ENCODE measurements at places on chromosomes 6 and 20. TPM values are rescaled to one million over a fixed set of nuclear protein-coding genes. Genes with fewer than 3 reads are reported as not detected.

The FRMD1 gene
- total RNA-seq, result 0.41 TPM

GRCh38 chr6:85065831-85066230, 301.4 kb upstream of the TBX18 start:
- DNase-seq, result no peak

The PLA2G7 gene
- total RNA-seq, result 0.82 TPM

The TUBB2B gene
- 87.5 TPM for total RNA-seq

The EMILIN3 gene
- total RNA-seq, result 68.9 TPM

The SGK2 gene
- total RNA-seq, result 1.2 TPM

DNA sequence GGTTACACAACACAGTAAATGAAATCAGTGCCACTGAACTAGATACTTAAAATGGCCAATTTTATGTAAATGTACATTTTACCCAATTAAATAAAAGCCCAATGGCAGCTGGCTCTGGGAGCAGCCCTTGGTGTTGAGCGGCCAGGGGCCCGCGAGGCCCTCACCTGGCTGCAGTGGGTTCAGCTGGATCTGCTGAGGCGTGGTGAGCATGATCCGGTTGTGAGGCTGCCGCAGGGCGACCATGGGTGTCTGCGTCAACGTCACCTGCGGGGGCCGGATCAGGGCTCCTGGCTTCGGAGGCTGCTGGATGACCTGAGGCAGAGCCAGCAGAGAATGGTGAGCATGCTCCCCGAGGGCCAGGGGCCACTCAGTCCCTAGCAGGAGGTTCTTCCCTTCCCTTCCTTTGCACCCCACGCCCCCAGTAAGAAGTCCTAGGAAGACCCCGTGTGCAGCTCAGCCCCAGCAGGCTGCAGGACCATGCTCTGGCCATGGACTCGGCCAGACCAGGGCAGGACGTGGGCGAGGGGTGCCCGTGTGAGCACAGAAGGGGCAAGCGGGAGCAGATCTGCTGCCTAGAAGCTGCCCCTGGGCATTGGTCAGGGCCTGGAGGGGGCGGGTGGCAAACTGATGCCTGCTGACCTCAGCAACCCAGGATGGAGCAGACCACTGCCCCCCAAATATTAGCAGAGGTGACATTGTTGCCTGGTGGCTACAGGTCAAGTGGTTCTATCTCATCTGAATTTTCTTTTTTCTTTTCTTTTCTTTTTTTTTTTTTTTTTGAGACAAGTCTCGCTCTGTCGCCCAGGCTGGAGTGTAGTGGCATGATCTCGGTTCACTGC, 61.9 kb downstream of the TAF4 start:
- no peak for DNase-seq

The MCHR2 gene
- total RNA-seq, result not detected

GRCh38 chr6:10759312-10759839, 11.8 kb downstream of the TMEM14B start:
- DNase-seq, result peak; percentile 62

The RAET1L gene
- 3.3 TPM for total RNA-seq

The NRN1 gene
- 12.3 TPM for total RNA-seq

DNA sequence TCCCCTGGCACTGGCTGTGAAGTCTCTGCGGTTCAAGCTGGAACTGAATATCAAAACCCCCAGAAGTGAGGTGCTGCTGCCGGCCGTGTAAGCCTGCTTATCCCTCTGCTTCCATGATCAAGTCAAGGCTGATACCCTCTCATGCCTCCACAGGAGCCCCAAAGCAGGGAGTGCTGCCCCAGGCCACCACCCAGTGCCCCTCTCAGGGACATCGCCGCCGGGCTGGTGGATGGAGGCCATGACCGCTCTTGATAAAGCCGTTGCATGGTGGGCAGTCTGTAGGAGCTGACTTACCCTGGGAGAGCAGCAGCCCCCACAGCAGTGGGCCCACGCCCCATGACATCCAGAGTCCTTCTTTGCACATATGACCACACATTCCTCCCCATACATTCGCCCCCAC, 162.0 kb upstream of the CST7 start:
- DNase-seq, result no peak

DNA sequence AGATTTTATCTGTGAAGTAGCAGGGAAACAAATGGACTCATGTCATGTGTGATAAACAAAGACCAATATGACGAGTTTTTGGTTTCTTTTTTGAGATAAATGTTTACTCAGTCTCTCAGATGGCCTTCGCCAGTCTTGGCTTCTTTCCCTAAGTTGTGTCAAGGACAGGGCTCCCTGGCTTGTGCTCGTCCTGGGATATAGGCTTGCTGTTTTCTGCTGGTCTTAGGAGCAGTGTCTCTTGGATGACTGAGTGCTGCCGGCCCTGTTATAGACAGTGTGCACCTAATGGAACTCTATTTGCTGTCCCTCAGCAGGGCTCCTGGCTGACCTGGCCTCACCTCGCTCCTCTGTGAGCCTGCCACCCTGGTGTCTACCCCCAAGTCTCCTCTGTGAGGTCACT, 324.1 kb upstream of the SYNCRIP start:
- no peak for DNase-seq

GRCh38 chr6:3263096-3263495, 4.3 kb downstream of the PSMG4 start:
- DNase-seq, result no peak

The IL17A gene
- total RNA-seq, result not detected

GRCh38 chr6:25981568-25982263, 19.1 kb downstream of the TRIM38 start:
- DNase-seq, result no peak

The NKAIN4 gene
- total RNA-seq, result 10.4 TPM

The COL19A1 gene
- total RNA-seq, result 26.4 TPM

DNA sequence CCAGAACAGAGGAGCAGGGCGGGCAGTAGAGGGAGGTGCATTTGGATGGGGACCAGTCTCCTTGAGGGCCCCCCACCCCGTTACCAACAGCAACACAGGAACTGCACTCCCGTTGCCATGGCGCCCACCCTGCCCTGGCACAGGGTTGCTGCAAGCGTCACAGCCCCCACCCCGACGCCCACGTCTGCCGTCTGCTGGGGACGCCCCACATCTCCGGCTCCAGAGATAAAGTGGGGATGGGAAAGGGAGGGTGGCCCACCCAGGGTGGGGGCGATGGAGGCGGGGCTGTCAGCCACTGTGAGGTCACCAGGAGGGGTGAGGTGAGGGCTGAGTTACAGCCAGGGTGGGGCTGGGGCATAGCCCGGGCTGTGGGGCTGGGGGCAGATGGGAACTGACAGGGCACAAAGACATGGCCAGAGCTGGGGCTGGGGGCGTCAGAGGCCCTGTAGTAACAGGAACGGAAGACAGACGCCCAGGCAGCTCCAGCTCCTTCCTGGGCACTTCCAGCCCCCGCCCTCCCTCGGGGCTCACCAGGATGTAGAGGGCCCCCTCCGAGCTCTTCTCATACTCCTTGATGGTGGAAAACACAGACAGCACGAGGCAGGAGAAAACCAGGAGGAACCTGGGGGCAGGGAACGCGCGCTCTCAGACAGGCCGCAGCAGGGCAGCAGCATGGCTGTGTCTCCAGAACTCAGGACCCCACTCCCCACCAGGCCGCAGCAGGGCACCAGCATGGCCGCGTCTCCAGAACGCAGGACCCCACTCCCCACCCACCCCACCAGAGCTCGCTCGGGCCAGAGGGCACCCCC, 26.0 kb downstream of the KCNQ2 start:
- DNase-seq, result peak; percentile 21

DNA sequence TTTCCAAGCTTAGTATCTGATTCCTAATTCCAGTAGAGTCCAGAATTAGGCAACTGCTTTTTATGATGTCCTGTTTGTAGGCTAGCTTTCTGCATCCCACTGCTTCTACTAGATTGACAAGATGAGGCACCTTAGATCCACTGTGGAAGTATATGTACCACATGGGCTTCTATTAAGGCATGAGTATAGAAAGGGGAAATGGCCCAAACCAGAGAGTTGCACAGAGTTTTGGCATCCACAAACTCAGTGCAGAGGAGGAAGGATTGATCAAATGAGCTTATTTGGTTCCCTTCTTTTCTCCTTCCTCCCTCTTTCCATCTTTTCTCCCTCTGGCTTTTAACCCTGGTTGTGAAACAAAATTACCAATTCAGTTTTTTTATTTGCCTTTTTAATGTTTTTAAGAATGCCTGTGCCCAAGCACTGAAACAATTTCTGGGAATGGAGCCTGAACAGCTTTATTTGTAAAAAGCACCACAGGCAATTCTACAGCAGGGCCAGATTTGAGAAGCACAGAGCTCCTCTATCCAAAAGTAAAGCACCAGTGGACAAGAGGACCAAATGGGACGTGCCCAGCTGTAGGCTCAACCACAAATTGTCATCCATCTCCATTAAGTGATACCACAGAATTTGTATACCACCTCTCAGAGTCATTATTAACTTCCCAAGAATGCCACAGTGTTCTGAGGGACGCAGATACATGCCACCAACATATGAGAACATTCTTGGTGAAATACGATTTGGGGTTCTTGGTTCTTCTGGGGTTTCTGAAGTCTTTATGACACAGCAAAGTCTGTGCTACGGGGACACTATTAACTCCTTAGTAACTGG, 969.1 kb downstream of the KIF16B start:
- DNase-seq, result no peak

GRCh38 chr6:29912840-29913239, 29.5 kb upstream of the HLA-A start:
- DNase-seq, result no peak

- DNase-seq, result no peak
Observed at GRCh38 chr20:13338999-13339411, 117.9 kb downstream of the ISM1 start.

GRCh38 chr6:87110636-87111035, 15.7 kb upstream of the CGA start:
- no peak for DNase-seq

DNA sequence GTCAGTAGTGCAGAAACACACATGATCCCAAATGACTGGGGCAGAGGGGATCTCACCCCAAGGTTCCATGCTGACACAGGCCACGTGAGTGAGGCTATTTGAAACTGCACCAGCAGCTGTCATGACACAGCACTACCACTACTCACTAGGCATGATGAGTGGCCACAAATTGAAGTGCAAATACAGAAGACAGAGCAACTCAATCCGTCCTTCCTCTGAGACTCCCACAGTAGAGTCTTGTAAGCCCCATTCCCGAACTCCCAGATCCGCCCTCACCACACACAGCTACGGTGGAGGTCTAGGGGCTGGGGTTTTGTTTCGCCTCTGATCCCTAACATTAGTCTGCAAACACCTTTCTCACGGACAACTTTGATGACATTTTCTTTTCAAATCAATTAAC, 113.3 kb upstream of the NUP153 start:
- peak; percentile 50 for DNase-seq

GRCh38 chr20:49280463-49281058, 2.7 kb upstream of the ZNFX1 start:
- no peak for DNase-seq

The PRRT1 gene
- 1.2 TPM for total RNA-seq

DNA sequence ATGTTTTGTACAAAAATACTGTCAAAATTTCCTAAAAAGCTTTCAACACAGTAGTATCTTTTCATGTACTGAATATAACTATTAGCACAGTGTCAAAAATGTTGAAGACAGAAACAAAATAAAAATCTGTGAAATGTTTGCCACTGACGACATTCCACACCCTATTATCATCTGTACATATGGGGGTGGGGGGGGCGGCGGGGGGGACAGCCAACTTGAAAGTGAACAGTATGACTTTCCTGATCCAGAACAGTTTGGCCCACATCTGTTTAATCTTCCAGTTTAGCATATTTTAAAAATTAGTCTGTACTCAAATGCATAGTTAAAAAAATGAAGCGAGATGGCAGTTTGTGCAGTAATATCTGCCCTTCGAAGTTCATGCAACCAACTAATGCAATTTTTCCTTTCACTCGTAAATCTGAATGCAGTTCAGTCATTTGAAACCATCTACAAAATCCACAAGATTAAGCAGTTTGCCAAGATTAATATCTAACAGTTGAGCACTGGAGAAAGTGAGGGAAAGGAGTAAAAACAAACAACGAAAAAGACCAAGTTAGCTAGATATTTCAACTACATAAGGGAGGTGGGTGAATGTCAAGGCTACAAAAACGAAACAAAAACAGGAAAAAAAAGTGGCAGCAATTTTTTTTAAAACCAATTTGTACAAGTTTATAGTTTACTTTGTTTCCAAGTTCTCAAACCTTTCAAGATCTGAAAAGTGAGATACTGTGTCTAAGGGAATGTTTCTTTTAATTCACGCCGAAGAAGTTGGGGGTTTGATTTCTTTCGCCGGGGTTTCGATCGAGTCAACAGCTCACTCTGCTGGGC, 1.9 kb downstream of the CITED2 start:
- DNase-seq, result peak; percentile 63

The AIF1 gene
- 10.9 TPM for total RNA-seq

The KCNQ5 gene
- total RNA-seq, result 6.5 TPM

DNA sequence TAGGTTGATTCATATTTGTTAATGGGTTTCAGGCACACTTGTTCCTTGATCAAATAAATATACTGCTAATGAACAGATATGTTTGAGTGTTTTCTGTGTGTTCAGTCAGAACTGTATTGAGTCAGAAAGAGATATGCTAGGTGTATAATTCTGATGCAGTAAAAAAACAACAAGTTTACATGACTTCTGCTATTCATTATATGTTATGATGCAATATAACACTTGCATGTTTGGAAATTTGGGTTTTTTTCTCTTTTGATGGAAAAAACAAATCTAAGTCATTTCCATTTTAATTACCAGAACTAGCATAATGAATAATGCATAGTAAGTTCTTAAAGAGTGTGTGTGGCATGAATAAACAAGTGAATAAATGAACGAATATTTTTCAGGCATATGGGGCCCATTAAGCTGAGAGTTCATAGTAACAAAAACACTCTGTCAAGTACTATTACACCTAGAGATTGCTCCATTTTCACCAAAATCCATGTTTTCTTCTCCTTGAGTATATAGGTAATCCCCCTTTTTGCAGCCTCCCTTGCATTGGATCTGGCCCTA, 208.3 kb upstream of the NT5E start:
- DNase-seq, result no peak

DNA sequence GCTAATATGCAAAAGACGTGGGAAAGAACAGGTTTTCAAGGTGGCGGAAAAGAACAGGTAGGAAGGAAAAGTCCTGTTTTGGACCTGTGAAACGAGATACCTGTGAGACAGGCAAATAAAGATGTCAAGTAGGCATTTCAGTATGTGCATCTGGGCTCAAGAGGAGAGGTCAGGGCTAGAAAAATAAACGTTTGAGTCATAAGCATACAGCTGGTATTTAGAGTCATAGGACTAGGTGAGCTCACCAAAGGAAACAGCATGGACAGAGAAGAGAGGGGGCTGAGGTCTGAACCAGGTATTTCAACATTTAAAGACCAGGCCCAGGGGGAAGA, 14.9 kb downstream of the MTFR2 start:
- DNase-seq, result no peak

DNA sequence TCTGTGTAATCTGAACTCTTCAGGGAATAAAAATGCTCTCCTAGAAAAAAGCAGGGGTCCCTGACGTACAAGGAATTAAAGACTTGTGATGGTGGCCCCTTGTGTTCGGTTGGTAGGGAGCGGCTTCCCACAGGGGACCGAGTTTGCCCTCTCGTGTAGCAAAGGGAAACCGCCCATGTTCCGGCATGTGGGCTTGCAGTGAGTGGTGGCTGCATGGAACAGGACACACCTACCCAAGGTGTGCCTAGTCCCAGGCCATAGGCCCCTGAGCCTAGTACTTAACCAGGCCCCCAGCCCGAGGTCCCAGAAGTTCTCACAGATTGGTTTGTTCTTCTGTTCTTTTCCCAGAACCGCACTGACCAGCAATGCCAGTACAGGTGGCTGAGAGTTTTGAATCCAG, 15.5 kb downstream of the MYBL2 start:
- DNase-seq, result no peak

GRCh38 chr6:110530671-110531070, 54.3 kb upstream of the SLC22A16 start:
- DNase-seq, result no peak

Measured in tongue (tissue), 3 donors.